ENCODE measurements at places on chromosomes 16 and 17. TPM values are rescaled to one million over a fixed set of nuclear protein-coding genes. Genes with fewer than 3 reads are reported as not detected.

The SSTR5 gene
- total RNA-seq = not detected

The HS3ST6 gene
- 1.4 TPM for total RNA-seq

The CCL17 gene
- total RNA-seq = 1.6 TPM

The GABARAP gene
- total RNA-seq = 268 TPM

The KRT27 gene
- total RNA-seq = not detected

The TELO2 gene
- total RNA-seq = 21.3 TPM

The ATP1B2 gene
- total RNA-seq = 0.36 TPM
